ENCODE measurements at places on chromosomes 1 and 21.

DNA sequence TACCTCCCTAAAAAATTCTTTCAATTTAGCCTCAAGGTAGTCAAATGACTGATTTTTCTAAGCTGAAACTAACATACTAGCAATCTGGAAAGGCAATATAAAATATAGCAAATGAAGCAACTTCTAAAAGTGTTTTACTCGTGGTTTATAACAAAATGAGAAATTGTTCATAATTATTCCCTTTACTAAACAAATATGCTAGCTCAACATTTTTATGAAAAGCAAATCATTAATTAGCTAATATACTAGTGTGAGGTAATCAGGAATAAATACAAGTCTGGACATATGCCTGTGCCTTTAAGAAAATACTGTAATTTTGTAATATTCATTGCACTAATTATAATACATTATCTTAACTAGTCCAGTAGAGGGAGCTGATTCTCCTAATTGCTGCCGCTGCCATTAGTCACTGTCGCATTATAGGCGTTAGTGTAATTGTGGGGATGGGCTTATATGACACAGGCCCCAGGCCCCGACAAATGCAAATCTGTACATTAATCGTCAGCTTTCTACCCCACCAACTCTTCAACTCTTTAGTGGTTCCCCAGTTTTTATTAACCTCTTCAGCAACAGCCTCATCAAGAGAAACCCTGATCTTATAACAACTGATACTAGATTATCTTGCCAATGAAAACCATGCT is 160.9 kb downstream of the GABPA start:
- DNase-seq: peak; percentile 8

- no peak for DNase-seq
Observed at GRCh38 chr1:245730801-245731200, 576.0 kb downstream of the KIF26B start.

GRCh38 chr1:62514746-62515423 is 78.0 kb downstream of the USP1 start:
- no peak for DNase-seq

- DNase-seq: no peak
Observed at GRCh38 chr1:156476501-156477298, 23.9 kb downstream of the MEF2D start.

DNA sequence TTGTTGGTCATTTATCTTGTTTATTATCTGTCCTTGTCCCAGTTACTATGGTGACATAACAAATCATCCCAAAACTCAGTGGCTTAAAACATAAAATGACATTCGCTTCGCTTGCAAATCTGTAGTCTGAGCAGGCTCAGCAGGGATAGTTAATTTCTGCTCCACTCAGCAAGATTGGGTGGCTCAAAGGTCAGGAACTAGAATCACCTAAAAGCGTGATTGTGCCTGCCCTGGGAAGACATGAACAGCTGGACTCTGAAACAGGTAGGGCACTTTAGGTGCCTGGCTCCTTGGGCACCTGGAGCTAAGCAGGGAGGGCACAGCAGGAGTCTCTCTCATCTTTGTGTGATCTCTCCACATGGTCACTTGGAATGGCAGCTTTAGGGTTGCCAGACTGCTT is 14.7 kb upstream of the TRAF3IP3 start:
- no peak for DNase-seq

GRCh38 chr1:246592695-246593094 is 26.4 kb downstream of the CNST start:
- DNase-seq: no peak

- DNase-seq: no peak
Observed at GRCh38 chr1:64041371-64042131, 161.9 kb upstream of the UBE2U start.

DNA sequence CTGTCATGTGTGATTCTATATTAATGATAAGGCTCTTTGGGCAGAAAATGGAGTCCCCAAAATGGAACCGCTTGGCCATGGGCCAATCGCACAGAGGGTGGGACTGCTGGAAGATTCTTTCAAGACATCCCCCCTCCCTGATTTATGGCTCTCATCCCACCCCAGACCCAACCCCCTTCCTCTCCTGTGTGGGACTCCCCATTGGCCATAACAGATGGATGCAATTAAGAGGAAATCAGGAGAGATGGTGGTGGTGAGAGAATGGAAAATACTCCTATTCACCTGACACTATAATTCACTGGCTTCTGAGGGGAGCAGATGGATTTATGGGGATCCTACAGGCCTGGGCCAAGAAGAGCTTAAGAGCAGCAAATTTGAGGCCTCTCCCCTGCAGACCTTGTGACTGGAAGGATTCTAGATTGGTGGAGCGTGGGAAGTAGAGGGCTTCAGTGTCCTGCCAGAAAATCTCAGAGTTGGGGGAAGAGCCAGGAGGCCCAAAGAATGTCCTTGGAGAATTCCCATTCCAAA is 1.7 kb downstream of the IGFN1 start:
- no peak for DNase-seq

DNA sequence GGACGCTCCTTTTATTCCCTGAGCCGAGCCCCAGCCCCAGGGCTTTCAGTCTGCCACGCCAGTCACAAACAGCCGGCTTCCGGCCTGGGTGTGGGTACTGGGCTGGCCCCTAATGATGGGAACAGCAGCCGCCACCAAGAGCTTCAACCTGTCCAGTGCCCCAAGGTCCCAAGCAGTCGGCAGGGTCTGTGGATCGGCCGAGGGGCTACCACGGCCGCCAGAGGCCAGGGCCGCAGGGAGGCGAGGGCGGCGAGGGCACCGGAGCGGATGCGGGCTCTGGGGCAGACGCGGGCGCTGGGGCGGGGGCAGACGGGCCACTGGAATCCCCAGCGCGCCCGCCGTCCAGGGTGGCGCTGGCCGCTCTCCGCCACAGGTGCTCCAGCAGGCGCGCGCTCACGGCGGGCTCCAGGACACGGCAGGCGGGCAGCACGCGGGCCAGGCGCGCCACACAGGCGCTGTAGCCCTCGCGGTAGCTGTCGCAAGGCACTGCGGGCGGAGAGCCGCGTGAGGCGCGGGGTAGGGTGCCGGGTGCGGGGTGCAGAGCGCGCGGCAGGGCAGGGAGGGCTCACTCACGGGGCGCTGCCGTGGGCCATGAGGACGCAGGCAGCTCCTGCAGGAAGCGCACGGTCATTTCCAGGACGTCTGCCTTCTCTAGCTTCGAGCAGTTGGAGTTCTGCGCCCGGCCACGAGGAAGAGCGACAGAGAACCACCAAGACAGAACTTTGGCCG is 887 bp downstream of the HES2 start:
- DNase-seq: no peak

GRCh38 chr1:243396876-243397275 is 141.0 kb downstream of the SDCCAG8 start:
- DNase-seq: no peak

- DNase-seq: no peak
Observed at GRCh38 chr1:200624679-200625335, 4.3 kb upstream of the KIF14 start.

DNA sequence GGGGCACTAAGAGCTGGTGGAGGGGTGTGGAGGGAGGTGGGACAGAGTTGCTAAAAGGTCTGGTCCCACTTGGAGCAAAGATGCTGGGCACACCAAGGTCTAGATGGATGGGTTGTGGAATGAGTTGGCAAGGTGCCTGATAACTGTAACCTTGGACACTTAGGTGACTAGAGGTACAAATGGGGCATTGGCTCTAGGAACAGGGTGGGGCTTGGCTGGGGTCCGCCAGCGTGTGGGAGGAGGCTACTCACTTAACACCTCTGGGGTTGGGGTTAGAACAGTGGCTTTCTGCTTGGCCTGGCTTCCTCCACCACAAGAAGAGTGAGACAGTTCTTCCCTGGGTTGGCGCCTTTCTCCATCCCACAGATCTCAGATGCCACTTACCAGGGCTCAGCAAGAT is 17.2 kb downstream of the KCNA2 start:
- DNase-seq: no peak

DNA sequence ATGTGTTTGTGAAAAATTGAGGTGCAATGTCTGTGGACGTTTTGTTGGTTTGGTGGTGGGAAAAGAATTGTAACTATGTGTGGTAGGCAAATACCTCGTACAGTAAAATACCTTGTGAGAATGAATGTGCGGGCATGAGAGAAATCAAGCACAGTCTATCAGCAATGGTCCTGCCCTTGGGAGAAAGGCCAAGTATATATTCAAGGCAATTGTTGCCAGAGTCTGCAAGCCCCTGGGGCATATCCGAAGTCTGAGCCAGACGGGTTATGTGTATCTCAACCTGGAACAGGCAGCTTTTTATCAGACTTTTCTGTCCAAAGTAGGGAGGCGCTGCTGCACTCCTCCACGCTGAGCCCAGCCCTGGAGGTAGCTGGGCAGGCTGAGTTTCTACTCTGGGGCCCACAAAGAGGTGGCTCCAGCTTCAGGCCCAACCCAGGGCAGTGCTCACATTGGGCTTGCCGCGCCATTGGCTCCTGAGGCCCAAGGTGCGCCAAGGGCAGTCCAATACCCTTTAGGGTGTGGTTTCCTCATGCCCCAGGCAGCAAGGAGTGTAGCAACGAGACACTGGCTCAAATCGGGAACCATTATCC is 9.4 kb upstream of the GNL2 start:
- no peak for DNase-seq

DNA sequence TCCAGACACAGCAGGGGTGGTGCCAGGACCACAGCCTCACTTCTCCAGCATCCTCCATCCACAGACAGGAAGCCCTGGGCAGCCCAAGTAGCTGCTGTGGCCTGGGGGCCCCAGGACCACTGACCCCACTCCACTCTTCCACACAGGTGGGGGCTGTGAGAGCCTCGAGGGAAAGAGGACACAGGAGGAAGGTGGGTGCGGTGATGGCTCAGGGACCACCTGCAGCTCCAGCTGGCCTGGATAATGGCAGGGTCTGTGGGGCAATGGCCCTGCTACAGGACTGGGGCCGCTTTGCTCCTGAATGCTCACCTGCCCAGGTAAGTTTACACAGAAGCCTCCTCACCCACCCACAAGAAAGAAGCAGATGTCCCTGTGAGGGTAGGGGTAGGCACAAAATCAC is 18.3 kb upstream of the PRSS38 start:
- no peak for DNase-seq

GRCh38 chr1:168134132-168134531 is 2.6 kb downstream of the GPR161 start:
- DNase-seq: no peak

GRCh38 chr1:184945029-184945428 is 29.3 kb downstream of the NIBAN1 start:
- no peak for DNase-seq

DNA sequence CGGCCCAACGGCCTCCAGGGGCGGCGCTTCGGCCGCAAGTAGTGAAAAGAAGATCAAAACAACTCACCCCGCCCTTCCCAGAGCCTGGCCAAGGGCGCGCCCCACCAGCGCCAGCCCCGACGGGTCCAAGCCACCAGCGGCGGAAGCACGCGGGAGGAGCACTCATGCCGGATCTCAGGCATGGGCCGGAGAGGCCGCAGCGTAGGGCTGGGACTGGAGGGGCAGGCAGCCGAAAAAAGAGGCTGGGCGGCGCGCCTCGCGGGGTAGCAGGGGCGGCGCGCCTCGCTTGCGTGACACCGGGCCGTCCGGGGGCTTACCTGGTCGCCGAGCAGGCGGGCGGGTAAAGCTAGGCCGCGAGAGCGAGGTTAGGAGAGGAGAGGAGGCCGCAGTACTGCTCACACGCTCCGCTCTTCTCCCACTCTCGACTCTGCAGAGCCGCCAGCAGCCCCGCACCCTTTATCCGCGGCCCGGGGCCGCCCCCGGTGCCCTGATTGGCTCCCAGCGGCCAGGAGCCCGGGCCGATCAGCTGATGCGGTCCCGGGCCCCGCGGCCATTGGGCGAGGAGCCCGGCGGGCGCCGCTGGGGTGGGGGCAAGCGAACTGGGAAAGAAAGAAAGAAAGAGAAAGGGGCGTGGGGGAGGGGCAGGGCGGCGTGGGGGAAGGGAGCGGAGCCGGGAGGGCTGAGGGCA is at the start of gene GLUL:
Gene GLUL (minus strand): TSS at position 429 of the 688 bp plus-strand sequence. CDS start 3,053 bp downstream, outside the sequence.
- peak; percentile 90 for DNase-seq

GRCh38 chr1:152148981-152149380 is 10.0 kb downstream of the RPTN start:
- no peak for DNase-seq

DNA sequence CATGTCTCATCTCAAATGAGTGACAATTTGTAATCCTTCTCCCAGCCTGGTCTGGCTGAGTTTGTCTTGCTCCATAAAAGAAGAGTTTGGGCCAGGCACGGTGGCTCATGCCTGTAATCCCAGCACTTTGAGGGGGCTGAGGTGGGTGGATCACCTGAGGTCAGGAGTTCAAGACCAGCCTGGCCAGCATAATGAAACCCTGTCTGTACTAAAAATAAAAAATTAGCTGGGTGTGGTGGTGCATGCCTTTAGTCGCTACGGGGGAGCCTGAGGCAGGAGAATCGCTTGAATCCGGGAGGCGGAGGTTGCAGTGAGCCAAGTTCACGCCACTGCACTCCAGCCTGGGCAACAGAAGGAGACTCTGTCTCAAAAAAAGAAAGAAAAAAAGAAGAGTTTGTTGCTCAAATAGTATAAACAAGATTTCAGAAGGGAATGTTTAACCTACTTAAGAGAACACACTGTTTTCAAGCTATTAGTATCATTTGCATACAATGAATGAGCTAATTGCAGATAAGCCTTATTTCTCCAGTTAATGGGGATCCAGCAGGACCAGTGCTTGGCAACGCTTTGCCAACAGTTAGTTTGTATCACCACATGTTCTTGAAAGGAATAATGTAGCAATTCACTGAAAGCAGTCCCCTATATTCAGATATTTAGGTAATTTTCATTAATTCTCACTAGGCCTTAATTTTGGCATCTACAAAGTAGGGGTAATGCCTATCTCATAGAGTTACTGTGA is 15.9 kb downstream of the KLHDC7A start:
- DNase-seq: no peak

- DNase-seq: no peak
Observed at GRCh38 chr1:54965624-54966340, 14.6 kb upstream of the TMEM61 start.

All from hematopoietic multipotent progenitor cell treated with erythropoietin and hydrocortisone succinate and interleukin-3 and kit ligand, for 15 days (in vitro differentiated cells).